ENCODE measurements at places on chromosomes 16 and 17.
A peak's percentile ranks its signal among the peaks of the same experiment; 100 is the strongest.

GRCh38 chr16:47847220-47847970, 308.4 kb downstream of the ABCC12 start:
- no peak for DNase-seq

- DNase-seq: no peak
Observed at GRCh38 chr17:44602390-44602789, 45.1 kb downstream of the FZD2 start.

DNA sequence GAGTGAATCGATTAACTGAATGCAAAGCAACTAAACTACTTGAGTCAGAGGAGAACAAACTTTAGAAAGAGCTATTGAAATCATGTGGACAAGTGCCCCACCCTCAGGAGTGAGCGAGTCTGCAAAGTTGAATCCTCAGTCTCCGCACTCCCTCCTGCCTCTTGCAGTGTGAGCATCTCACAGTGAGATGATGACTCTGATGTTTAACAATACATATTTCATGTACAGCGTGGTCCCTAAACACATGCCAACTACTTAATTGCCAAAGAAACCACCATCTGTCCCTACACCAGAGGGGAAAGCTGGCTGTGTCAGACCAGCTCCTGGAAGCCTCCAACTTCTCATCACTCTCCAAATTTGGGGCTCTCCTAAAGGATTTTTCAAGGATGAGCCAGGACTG, 31.2 kb downstream of the PIMREG start:
- no peak for DNase-seq

GRCh38 chr16:48910214-48910613, 300.2 kb upstream of the N4BP1 start:
- no peak for DNase-seq

DNA sequence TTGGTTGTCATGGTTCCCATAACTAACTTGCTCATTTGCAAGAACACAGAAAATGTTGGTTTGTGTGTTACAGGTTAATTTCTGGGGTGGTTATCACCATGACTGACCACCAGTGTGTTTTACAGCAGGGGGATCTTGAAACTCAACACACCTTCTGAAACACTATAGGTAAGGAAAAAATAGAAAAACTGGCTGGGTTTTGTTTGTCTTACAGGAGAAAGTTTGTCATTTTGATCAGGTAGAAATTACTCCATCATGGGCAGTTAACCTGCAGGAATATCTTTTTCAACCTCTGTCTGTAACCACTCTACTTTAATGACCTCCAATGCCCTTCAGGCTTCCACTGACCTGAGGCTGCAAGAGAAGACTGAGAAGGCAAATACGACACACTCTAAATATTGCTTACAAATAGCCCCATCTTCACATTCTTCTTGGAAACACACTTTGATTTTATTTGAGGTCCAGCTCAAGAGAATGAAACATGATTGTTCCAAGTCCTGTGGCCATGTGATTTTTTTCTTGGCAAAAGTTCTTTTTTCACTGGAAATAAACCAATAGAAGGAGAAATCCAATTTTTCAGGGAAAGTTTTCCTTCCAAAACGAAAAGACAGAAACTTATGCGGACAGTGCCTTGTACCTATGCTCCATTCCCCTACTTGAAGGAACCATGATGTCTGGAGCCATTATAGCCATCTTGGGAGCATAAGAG, 428.7 kb upstream of the SALL1 start:
- DNase-seq: no peak

GRCh38 chr17:53218723-53219122, 604.0 kb upstream of the KIF2B start:
- no peak for DNase-seq

DNA sequence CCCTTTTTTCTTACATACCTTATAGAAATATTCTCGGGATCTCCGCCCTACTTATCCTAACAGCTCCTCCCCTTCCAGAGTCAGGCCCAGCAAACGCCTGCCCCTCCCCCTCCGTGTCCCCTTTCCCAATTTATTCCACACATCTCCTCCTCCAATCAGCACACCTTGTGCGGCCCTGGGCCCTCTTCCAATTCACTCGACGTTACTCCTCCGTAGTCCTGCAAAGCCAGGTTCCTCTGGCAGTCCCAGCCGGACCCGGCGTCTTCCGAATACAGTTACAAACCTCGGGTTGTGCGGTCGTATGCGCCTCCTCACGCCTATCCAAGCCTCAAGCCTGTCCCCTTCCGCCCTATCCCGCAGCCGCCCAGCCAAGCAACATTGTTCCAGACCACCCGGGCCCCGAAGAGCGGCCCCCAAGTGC, 677 bp downstream of the CBX1 start:
- DNase-seq: no peak

DNA sequence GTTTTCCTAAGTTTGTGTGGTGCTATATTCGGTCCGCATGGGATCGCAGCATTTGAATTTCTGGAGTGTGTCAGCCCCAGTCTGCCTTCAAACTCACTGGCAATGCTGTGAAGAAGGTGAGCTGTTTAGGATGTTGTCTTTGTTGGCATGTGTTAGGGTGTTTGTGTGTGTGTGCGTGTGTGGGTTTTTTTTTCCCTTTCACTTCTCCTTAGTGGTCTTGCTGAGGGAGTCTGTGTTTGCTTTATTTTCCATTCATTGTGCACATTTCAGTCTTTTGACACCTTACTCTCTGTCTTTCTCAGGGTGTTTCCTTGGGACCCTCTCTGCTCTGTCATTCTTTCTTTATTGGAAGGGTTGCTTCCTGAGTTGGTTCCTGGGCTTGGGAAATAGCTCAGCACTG, 27.7 kb upstream of the RBFOX1 start:
- no peak for DNase-seq

DNA sequence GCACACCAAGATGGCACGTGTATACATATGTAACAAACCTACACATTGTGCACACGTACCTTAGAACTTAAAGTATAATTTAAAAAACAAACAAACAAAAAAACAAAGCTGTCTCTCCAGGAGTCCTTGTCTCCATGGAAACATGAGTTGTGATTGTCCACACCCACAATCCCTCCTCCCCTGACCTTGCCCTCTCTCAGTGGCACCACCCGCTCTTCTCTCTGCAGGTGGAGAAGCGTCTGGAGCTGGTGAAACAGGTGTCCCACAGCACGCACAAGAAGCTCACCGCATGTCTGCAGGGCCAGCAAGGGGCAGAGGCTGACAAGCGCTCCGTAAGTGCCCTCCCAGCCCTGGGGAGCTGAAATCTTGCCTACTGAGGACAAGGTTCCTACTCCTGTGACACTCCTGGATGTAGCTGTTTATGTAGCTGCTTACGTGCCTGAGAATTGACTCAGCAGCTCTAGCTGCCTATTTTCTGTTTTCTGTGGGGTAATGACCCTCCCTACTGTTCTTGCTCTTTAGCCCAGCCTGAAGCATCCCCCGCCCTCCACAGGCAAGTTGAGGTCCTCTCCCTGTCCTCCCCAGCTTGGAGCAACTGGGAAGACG, 107.0 kb downstream of the ARHGAP44 start:
- DNase-seq: no peak

DNA sequence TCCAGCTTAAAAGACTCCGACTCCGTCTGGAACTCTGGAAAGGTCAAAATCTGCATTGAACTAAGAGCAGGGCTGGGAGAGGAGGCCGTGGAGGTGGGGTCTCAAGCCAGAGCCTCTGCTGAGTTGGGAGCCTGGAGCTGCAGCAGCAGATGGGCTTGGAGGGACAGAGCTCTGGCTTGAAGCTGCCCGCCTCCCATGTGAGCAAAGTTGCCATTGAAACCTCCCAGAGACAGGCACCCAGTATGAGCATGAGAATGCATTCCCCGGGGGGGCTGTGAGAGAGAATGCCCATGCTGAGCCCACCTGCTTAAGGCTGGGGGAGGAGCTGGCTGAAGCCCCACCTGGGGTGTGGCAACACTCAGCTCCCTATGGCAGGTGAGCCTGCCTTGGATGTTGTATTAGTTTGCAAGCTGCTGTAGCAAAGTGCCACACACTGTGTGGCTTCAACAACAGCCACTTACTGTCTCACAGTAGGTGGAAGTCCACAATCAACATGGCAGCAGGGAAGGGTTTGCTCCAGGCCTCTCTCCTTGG, 9.6 kb downstream of the KIF19 start:
- DNase-seq: no peak

GRCh38 chr17:63573634-63574033, 23.4 kb downstream of the DCAF7 start:
- DNase-seq: no peak

DNA sequence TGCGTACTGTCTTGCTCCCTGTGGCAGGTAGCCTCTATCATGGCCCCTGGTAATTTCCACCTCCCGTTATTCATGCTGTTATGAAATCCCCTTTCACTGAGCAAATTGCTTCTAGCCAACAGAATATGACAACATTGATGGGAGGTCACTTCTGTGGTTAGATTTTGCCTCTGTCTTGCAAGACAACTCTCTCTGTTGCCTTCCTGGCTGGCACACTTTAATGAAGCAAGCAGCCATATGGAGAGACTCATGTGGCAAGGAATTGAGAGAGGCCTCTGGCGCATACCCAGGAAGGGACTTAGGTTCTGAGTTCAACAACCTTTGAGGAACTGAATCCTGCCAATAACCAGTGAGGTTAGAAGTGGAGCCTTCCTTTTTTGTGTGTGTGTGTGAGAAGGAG, 51.8 kb upstream of the GPRC5B start:
- no peak for DNase-seq

DNA sequence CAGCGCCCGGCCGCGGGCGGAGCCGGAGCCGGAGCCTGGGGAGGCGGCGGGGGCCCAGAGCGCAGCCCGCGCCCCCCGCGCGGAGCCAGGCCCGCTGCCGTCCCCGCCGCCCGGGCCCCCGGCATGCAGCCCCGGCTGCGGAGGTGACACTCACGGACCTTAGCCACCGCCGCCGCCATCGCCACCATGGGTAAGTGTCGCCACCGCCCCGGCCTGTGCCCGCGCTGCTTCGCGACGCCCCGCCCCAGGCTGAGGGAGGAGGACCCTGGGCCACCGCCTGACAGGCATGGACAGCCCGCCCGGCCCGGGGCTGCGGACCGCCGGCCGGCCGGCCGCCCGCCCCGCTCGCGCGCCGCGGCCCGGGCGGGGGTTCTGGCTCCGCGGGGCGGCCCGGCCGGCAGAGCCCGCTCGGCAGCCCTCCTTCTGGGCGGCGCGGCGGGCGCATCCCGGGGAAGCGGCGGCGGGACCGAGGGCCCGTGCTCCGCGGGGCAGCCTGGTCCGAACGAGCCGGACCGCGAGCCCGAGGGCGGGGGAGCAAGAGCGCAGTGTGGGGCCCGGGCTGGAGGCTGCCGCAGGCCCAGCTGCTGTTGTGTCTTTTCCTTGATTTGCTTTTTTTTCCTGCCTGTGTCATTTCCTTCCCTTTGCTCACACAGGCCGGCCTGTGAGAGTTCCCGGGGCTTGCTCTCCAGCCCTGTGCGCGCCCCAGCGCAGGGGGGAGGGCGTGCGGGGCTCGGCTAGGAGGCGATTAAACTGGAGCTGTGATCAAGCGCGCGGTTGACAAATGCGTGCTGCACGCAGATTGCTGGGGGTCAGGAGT, 565 bp downstream of the MAP3K3 start:
- peak; percentile 25 for DNase-seq

DNA sequence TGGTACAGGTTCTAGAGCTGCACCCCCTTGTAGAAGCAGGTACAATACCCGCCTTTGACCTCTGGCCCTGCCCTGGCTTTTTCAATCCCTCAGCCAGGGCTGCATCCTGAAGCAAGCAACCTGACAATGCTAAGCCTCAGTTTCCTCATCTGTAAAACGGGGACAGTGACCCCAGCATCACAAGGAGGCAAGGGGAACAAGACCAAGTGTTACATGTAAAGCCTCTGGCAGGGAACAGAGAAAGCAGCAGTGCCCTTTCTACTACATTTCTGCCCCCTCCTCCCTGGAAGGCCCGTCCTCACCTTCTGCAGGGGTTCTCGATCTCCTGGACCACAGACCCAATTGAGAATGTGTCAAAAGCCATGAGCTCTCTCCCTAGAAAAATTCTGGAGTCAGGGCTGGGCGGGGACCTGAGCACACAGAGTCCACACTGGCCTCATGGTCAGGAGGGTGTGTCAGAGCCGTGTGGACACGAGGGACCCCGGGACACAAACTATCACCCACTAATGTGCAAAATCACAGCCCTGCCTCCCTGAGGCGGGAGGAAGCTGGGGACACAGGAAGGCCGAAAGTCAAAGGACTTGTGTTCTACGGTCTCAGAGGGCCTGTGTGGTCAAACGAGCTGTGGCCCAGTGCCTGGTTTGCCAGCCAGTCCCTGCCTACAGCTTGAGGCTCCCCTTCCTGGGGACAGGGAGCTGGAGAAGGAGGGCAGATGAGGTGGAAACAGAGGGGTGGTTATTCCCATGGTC, 27.5 kb downstream of the LRRC75A start:
- DNase-seq: no peak

DNA sequence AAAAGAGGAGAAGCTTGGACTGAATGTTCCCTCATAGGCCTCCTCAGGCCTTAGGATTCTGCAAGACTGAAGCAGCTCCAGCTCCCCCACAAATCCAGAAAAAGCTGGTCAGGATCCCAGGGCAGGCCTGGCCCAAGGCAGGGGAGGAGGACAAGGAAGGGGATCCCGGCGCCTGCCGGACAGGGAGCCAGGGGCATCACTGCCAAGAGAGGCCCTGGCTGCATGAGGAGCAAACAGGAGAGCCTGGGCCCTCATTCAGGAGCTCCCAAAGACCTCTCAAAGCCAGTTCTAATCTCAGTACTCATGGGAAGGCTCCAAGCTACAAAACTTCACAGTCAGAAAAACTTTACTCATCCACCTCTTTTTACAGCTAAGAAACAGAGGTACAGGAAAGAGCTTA, 67.3 kb downstream of the ZNF423 start:
- DNase-seq: no peak

GRCh38 chr17:5651348-5651747, 67.0 kb upstream of the NLRP1 start:
- no peak for DNase-seq

DNA sequence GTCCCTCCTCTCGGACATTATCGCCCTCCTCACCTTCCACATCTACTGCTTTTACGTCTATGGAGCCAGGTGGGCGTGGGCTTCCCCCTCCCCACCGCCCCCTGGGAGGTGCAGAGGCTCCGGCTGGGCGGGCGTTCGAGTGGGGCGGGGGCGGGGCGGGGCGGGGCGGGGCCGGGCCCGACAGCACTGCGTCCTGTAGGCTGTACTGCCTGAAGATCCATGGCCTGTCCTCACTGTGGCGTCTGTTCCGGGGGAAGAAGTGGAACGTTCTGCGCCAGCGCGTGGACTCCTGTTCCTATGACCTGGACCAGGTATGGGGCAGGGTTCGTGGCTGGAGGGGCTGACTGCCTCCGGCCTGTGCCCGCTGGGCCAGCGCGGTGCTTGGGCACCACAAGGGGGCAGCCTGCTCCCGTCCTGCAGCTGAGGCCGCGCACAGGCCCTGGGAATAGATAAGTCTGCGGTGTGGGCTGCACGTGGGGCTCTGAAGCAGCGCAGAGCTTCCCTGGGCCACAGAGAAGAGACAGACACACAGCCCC, 9.2 kb downstream of the PIGQ start:
- DNase-seq: peak; percentile 91

DNA sequence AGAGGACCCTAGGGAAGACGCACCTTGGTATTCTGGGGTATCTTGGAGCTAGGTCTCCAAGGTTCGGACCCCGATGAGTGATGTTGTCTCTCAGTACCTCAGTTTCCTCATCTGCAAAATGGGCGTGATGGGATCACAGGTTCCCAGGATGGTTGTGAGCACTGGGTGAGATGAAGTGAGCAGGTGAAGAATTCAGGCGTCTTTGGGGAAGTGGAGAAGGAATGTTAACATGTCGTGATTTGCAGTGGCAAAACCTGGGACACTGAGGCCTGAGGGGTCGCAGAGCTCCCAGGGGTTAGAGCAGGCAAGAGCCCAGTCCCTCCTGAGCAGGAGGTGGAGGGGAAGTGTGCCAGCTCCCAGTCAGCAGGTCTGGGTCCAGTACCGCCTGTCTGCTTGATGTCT, 215.1 kb upstream of the GSE1 start:
- no peak for DNase-seq

GRCh38 chr17:76585033-76585648, 519 bp downstream of the ST6GALNAC2 start:
- no peak for DNase-seq

All from D721Med (cell line).